Neural crest cell (in vitro differentiated cells): ENCODE measurements at places on chromosomes 3 and 15.

DNA sequence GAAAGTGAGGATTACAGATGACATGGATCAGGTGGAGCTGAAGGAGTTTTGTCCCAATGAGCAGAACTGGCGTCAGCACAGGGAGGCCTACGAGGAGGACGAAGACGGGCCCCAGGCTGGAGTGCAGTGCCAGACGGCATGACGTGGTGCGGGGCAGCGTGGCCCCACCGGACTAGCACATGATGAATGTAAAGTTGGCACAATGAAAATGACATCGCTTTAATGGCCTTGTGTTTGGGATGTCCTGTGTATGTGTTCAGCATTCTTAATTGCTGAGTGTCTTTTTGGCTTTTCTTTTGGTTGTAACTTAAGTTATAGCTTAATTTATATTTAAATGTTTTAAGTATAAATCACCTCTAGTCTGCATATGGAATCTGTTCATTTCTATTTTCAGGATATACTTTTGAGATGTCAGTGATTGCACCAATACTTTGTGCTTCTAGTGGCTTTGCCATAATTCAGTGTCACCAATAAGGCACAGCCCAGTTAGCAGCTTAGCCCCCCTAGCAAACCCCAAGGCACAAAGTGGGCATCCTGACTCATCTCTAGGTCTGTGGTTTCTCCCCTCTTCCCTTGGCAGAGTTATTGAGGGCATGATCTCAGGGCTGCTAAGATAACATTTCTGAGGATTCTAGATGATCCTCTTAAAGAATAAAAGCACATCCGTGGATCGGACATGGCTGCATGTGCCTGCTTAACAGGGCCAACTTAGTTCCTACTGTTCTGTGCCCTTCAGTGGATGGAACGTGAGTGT lies 16.1 kb downstream of the DNAJA4 start:
- no peak for DNase-seq

DNA sequence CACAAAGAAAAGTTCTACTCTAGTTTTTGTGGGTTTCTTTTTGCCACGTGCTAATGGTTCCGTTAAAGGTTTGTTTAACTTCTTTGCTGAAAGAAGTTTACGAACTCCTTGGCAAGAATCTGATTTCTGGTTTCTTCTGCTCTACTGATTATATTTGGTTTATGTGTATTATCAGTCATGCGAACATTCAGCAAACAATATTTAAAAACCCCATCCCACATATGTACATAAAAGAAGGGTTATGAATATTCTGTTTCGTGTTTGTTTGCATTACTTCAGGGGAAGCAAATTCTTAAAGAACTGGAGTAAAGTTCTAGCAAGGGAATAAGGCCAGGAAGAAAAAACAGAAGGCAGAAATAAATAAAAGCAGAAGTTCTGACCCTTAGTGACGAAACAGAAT lies 9.8 kb downstream of the LARS2 start:
- no peak for DNase-seq

GRCh38 chr15:73744293-73744692 lies 8.9 kb downstream of the INSYN1 start:
- DNase-seq: no peak

- DNase-seq: no peak
Measured at GRCh38 chr15:51184627-51185026, 89.9 kb upstream of the TNFAIP8L3 start.

GRCh38 chr3:151918253-151919029 lies 45.0 kb downstream of the SUCNR1 start:
- DNase-seq: no peak

GRCh38 chr15:62809115-62809967 lies 233.2 kb upstream of the TPM1 start:
- no peak for DNase-seq

DNA sequence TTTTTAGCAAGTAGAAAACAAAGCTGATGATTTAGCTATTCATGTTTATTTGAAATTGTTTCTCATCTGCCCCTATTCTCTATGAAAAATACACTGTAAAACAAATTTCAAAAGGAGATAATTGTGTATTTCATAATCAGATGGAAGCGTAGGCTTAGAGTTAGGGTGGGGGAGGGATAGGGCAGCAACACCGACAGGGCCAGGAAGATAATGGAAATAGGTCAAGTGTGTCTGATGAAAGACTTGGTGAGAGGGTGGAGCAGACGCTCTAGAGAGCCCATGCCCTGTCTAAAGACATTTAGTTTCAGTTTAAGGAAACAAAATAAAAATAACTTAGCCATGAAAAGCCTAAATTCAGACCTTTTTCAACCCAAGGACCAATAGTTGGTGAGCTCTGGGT lies 51.6 kb upstream of the ARL6 start:
- no peak for DNase-seq
